ENCODE measurements at places on chromosomes 7 and 10.

DNA sequence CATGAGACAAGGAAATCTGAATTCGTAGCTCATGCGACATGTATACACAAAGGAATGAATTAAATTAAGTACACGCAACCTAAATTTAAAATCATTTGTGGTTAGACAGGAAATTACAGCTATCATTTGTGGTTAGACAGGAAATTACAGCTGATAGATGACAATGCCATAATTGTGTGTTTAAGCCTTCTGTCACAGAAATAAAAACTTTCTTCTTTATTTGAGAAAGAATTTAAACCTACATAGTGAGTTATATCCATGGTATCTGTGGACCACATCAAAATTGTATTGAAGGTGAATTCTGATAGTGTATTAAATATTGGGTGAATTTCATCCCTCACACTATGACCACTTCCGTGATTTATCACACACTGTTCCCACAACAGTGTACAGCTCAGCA is 362.9 kb downstream of the MAGI2 start:
- DNase-seq = no peak

DNA sequence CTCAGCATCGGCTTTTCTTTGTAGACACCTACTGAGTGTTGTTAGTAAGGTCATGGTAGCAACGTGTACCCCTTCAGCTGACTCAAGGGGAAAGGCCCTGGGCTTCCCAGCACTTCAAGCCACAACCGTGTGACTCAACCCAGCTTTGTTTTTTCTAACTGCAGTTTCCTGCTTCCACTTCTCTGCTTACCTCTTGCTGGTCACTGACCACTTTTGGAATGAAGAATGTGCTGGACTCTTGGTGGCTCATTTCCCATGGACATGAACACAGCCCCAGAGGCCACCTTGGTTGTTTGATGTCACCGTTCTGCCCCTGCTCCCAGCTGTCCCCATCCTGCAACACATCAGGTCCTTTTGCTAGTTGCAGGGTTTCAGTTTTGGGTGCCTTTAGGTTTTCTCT is 69.5 kb upstream of the ZNF438 start:
- no peak for DNase-seq

DNA sequence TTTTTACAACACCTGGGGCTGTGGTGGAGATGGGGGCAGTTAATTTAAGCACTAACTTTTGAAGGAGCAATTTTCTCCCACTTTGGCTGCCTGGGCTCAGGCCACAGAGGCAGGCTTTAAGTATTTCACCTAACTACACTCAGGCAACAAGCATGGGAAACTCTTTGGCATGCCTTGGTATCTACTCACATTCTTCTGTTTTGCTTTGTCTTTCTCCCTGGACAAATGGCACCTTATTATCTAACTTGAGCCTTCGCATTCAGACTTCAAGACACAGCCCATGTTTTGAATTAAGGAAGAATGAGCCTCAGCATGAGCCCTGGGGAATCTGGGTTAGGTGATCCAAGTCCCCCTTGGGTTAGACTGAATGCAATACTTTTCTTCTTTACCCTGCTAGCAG is 31.8 kb upstream of the BMPER start:
- DNase-seq = no peak

DNA sequence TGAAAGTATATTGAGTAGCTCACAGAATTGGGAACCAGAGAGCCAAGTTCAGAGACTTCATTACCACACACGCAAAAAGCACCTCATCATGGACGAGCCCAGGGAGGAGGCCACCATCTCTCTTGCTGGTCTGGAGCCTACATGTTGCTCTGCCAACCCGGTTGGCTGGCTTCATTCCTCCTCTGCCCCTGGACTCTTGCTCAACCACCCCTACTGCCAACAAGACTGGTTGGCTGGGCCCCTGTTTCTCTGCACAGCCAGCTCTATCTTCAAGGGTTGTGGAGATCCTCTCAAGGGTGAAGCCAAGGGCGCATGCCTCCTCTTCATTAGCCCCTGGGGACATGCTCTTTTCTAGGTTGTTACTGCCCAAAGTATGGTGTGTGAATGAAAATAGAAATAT is 142.7 kb downstream of the JCAD start:
- DNase-seq = no peak

- no peak for DNase-seq
Measured at GRCh38 chr10:62025901-62026879, 124.7 kb downstream of the ARID5B start.

- DNase-seq = peak; percentile 10
Measured at GRCh38 chr10:95906677-95907455, 909 bp upstream of the CC2D2B start.

DNA sequence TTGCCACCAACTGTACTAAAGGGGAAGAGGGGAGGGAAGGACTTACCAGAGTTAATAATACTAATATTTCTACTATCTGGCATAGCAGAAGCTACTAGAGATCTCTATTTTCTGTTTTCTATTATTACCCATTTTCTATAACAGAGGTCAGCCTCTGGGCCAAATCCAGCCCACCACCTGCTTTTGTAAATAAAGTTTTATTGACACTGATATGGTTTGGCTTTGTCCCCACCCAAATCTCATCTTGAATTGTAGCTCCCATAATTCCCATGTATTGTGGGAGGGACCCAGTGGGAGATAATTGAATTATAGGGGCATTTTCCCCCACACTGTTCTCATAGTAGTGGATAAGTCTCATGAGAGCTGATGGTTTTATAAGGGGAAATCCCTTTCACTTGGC is 45.9 kb upstream of the CUL1 start:
- DNase-seq = no peak

DNA sequence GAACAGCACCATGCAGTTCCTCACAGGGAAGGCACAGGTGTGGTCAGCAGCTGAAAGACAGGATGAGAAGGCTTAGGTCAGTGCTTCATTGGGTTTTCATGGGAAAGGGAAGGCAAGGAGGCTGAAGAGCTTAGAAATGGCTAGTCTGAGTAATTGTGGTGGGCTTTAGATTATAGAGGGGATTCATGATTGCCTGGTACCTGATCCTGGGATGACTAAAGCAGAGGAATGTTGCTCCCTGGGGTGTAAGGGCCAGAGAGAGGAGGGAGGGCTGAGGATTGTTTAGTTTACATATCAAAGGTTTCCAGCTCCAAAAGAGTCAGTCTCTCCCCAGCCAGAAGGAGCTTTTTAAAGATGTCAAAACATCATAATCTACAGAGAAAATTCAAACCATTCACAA is 396.3 kb upstream of the POM121L12 start:
- no peak for DNase-seq

- DNase-seq = no peak
Measured at GRCh38 chr7:2509298-2509906, 10.2 kb upstream of the LFNG start.

GRCh38 chr7:100353685-100354330 is 4.1 kb upstream of the PILRB start:
- no peak for DNase-seq

DNA sequence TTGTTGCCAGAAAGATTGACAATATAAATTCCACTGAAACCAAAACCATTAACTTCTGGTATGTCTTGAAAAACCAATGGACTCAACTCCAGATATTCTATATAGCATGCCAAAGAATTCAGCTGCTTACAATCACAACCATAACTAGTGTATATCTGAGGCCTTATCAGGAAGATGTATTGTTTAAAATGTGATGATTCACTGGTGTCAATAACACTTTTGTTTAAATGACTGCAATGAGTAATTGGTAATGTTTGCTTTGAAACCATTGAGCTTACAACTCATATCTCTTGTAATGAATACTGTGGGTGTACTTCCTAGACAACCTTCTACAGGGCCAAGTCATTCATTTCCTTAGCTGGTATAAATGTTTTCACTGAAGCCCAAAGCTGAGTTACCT is 727.9 kb upstream of the KCND2 start:
- DNase-seq = no peak

GRCh38 chr10:124665980-124666379 is 78.2 kb downstream of the FAM53B start:
- DNase-seq = no peak

- DNase-seq = no peak
Measured at GRCh38 chr10:14253079-14253478, 77.6 kb downstream of the FRMD4A start.

DNA sequence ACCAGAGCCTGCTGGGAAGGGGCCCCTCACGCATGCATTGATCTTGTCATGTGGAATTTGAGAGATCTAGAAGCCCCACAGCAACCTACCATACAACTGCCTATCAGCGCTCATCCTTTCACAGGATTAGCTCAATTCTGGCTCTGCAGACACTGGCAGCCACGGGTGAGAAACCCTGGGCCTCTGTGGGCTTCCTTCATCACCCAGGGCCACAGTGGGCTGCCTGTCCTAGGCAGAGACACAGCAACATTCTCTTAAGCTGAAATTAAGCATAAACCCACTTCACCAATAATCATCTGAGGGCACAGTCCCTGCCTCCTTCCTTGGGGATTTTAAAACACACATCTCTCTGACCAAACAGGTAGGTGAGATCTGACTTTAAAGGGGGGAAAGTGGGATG is 3.3 kb upstream of the PRSS2 start:
- no peak for DNase-seq

GRCh38 chr10:45509491-45509890 is 135.5 kb downstream of the ALOX5 start:
- DNase-seq = no peak

- DNase-seq = no peak
Measured at GRCh38 chr7:71746006-71746405, 614.1 kb downstream of the GALNT17 start.

GRCh38 chr10:101217044-101217425 is 12.2 kb downstream of the LBX1 start:
- no peak for DNase-seq

GRCh38 chr7:27953777-27954176 is 213.8 kb downstream of the TAX1BP1 start:
- DNase-seq = no peak

DNA sequence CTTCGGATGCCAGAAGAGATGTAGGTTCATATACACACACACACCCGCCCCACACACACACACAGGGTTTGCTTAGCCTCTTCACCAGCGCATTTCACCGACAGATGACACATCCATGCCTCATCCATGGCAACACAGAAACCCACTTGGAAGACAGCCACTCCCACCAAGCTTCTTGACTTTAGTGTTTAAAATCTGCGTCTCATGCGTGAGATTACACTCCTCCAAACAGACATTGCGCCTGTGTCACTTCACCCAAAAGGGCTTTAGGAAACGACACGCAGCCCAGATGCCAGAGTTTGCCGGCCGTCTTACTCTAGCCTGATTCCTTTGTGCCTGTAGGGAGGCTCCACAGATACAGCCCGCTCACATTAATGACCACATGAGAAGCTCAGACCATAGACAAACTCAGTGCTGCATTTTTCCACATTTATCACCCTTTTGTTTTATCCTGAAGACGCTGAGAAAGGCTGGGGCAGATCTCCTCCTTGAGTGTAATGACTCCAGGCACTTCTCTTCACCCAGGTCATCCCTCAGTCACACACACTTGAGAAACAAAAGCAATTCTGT is 73.8 kb downstream of the DIP2C start:
- no peak for DNase-seq

- DNase-seq = no peak
Measured at GRCh38 chr10:119478111-119478802, 64.3 kb downstream of the RGS10 start.

DNA sequence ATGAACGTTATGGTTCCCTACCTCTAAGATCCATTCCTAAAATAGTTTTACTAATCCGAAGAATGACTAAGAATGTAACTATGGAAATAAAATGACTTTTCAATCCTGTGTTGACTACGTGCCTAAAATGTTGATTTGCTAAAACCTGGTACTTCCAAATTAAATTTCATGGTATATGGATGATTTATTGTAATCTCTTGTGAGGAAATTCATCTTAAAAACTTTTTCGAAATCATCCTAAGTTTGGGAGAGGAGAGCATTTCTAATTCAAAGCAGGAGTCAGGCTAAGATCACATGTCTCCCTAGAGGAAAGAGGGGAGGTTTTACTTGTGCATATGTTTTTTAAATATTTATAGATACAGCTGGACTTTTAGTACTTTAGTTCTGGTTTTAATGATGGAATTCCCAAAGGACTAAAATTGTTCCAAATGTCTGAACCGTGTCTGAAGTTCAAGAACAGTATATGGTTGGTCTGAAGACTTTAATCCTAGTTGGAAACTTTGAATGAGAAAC is 483.9 kb downstream of the AUTS2 start:
- DNase-seq = no peak

DNA sequence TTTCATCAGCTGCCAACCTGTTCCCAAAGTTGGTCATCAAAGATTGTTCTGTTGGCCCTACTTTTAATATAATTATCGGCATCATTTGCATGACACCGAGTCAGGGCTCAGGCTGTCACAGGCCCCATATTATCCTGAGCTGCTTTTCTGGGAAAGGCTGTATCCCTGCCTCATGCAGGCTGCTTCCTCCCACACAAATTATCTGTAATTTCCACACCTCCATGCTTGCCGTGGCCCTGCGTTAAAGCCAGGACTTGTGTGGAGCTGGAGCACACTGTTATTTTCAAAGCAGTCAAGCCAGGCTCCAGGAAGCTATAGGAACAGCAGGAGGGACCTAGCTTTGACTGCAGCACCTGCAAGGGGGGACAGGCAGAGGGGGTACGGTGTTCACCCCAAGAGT is 5.4 kb upstream of the ADCYAP1R1 start:
- no peak for DNase-seq

DNA sequence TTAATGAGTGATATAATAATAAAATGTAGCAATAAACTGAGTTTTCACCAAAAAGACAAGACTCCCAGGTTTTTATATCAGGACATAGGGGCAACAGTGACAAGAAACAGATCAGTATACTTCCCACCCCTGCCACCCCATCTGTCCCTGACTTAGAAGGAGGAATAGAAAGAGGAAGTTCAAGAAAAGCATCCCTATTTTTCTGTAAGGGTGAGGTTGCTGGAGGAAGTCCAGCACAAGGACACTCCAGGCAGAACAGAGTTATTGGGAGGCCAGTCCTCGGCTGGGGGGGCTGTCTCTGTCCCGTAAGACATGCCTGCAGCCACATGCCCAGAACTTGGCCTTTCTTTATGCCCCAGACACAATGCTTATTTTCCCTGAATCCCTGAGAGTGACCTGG is 16.5 kb upstream of the TLX1 start:
- no peak for DNase-seq

DNA sequence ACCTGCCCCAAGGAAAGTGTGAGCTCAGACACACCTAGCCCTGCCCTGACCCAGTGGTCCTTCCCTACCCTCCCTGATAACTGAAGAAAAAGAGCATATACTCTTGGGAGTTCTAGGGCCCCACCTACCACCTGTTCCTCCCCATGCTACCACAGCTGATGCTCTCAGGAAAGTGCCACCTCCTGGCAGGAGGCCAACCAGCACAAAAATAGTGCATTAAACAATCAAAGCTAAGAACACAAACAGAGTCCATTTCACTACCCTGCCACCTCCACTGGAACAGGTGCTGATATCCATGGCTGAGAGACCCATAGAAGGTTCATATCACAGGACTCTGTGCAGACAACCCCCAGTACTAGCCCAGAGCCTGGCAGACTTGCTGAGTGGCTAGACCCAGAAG is 288.6 kb upstream of the PHF14 start:
- DNase-seq = no peak

- DNase-seq = no peak
Measured at GRCh38 chr7:117347480-117347879, 24.6 kb upstream of the WNT2 start.

Measured in BJ (cell line).